ENCODE measurements at places on chromosomes 2 and 18. TPM values are rescaled to one million over a fixed set of nuclear protein-coding genes. Genes with fewer than 3 reads are reported as not detected.

The ACVR1C gene
- 120 TPM for total RNA-seq

The TSPYL6 gene
- total RNA-seq: 0.22 TPM

The HNMT gene
- 279 TPM for total RNA-seq

The SERPINB10 gene
- total RNA-seq: not detected

The LIMS2 gene
- total RNA-seq: 32.4 TPM

The SPHKAP gene
- total RNA-seq: not detected

The WNT6 gene
- 0.34 TPM for total RNA-seq

The REEP1 gene
- 1.1 TPM for total RNA-seq

The CRYGD gene
- total RNA-seq: not detected

The TUBA4B gene
- total RNA-seq: not detected

The IL1F10 gene
- not detected for total RNA-seq

The SLC66A3 gene
- 55.2 TPM for total RNA-seq

The ALK gene
- 1.3 TPM for total RNA-seq

The ANKRD29 gene
- total RNA-seq: 30.7 TPM

The C2orf15 gene
- not detected for total RNA-seq

The USP14 gene
- 36.7 TPM for total RNA-seq

The CDKL4 gene
- not detected for total RNA-seq

The IHH gene
- not detected for total RNA-seq

The PCBP1 gene
- 324 TPM for total RNA-seq

The LIMS3 gene
- not detected for total RNA-seq

The SKOR2 gene
- not detected for total RNA-seq

The MARCO gene
- total RNA-seq: 19.6 TPM

The GNAL gene
- total RNA-seq: 9.5 TPM

The SH3BP4 gene
- total RNA-seq: 28.4 TPM

The DCDC2C gene
- total RNA-seq: not detected

The C2orf80 gene
- not detected for total RNA-seq

The ICOS gene
- not detected for total RNA-seq

The RUFY4 gene
- not detected for total RNA-seq

The CCDC85A gene
- total RNA-seq: 9.3 TPM

The EVX2 gene
- total RNA-seq: not detected

The UNC80 gene
- not detected for total RNA-seq

The TPGS2 gene
- 127 TPM for total RNA-seq

The C2orf66 gene
- not detected for total RNA-seq

The SCN7A gene
- total RNA-seq: 6.6 TPM

The PLEKHH2 gene
- total RNA-seq: 78.2 TPM

The DES gene
- total RNA-seq: 3.1 TPM

The LYPD1 gene
- total RNA-seq: not detected

The ADCYAP1 gene
- not detected for total RNA-seq

The DCC gene
- total RNA-seq: not detected

The HRH4 gene
- 0.68 TPM for total RNA-seq

The GREB1 gene
- total RNA-seq: 3.4 TPM

The KYNU gene
- 3.4 TPM for total RNA-seq

The UPP2 gene
- total RNA-seq: not detected

Data from subcutaneous adipose tissue (tissue), 4 donors.